Activated T-cell treated with anti-CD3 and anti-CD28 coated beads, Interleukin-2, amount 50 U/mL, for 4 hours (primary cell): ENCODE measurements at places on chromosomes 12 and 14. TPM values are rescaled to one million over a fixed set of nuclear protein-coding genes. Genes with fewer than 3 reads are reported as not detected.

The GLT1D1 gene
- 0.15 TPM for total RNA-seq

The KLRD1 gene
- total RNA-seq: 7.2 TPM

The P2RX7 gene
- total RNA-seq: 4.8 TPM

The KLHL33 gene
- 0.05 TPM for total RNA-seq

The MIS18BP1 gene
- total RNA-seq: 22.2 TPM

The SPIC gene
- not detected for total RNA-seq

The OTUB2 gene
- total RNA-seq: 0.54 TPM

The SLCO1B1 gene
- not detected for total RNA-seq

The LHX5 gene
- not detected for total RNA-seq

The ASB2 gene
- total RNA-seq: 9.9 TPM

The ADAMTS20 gene
- total RNA-seq: not detected

The PPP1R1A gene
- not detected for total RNA-seq

The PPP4R4 gene
- 2.8 TPM for total RNA-seq

The CELA1 gene
- total RNA-seq: not detected

The PAX9 gene
- not detected for total RNA-seq

The SYT10 gene
- total RNA-seq: not detected

The PRB2 gene
- not detected for total RNA-seq

The E2F7 gene
- 1.6 TPM for total RNA-seq

The FAM90A1 gene
- not detected for total RNA-seq
